Esophagus muscularis mucosa (tissue), 4 donors: ENCODE measurements at places on chromosomes 16 and 17. TPM values are rescaled to one million over a fixed set of nuclear protein-coding genes. Genes with fewer than 3 reads are reported as not detected.

The SNX20 gene
- 2.1 TPM for total RNA-seq

The MRPL58 gene
- total RNA-seq: 44.7 TPM

The SMTNL2 gene
- total RNA-seq: 7.2 TPM

The POLR2C gene
- total RNA-seq: 95.5 TPM

The HAS3 gene
- total RNA-seq: 0.57 TPM

The PNPO gene
- total RNA-seq: 25.5 TPM

The SPATA22 gene
- 0.39 TPM for total RNA-seq

The FBXW10 gene
- not detected for total RNA-seq

The DRC3 gene
- 1.8 TPM for total RNA-seq

The FN3K gene
- total RNA-seq: 22.7 TPM

The CSF3 gene
- total RNA-seq: 0.75 TPM

The TSPOAP1 gene
- total RNA-seq: 18.0 TPM

The XYLT2 gene
- 26.2 TPM for total RNA-seq

The ITGB3 gene
- 61.5 TPM for total RNA-seq

The HIGD1B gene
- total RNA-seq: 5.4 TPM

The ALOX12 gene
- total RNA-seq: not detected

The ADAP2 gene
- 15.2 TPM for total RNA-seq

The HASPIN gene
- total RNA-seq: 0.13 TPM

The CPNE7 gene
- 1.4 TPM for total RNA-seq

The PRRT2 gene
- total RNA-seq: 3.6 TPM

The ZSCAN10 gene
- total RNA-seq: not detected

The COX6A2 gene
- total RNA-seq: not detected

The GRAP gene
- 3.3 TPM for total RNA-seq

The KRTAP1-3 gene
- total RNA-seq: not detected

The FSCN2 gene
- 2.4 TPM for total RNA-seq

The KRTAP1-1 gene
- total RNA-seq: not detected

The TMEM92 gene
- total RNA-seq: not detected

The LGALS9B gene
- total RNA-seq: not detected

The CCL16 gene
- total RNA-seq: 0.42 TPM

The PRSS27 gene
- total RNA-seq: 2.7 TPM

The C1QBP gene
- 98.0 TPM for total RNA-seq

The CCDC78 gene
- 0.80 TPM for total RNA-seq

The CCL7 gene
- total RNA-seq: 0.83 TPM

The KRTAP4-4 gene
- not detected for total RNA-seq

The WFDC1 gene
- total RNA-seq: 21.8 TPM

The CHST6 gene
- 2.4 TPM for total RNA-seq

The TMEM204 gene
- total RNA-seq: 75.0 TPM

The MT1A gene
- total RNA-seq: 1.7 TPM

The TBX2 gene
- 25.3 TPM for total RNA-seq

The STUB1 gene
- total RNA-seq: 215 TPM

The KRTAP9-8 gene
- total RNA-seq: not detected

The PPY gene
- total RNA-seq: not detected

The KIF19 gene
- total RNA-seq: 1.2 TPM

The MC1R gene
- total RNA-seq: 2.8 TPM

The ITGA2B gene
- total RNA-seq: 0.58 TPM

The KRTAP4-1 gene
- total RNA-seq: not detected

The IGSF6 gene
- 1.7 TPM for total RNA-seq

The HIC1 gene
- 53.4 TPM for total RNA-seq

The RPL19 gene
- 2,724 TPM for total RNA-seq
